T-helper 22 cell (primary cell): ENCODE measurements at places on chromosomes 7 and 10.

DNA sequence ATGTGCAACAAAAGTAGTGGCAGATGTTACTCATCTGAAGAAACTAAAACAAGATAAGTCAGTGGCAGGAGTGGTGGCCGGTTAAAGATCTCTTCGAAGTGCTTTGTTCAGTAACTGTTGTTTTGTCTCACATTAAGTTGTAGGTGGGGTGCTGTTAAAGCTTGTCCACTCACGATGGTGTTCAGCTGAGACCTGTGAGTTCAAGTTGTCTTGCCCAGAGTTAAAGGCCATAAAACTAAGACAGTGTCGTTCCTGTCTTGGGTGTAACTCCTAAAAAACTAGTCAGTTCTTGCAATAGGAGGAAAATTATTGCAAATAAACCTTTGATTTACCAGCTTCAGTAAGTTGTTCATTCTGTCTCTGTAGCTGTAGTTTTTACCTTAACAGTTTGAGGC, 857 bp upstream of the FOXP2 start:
- no peak for DNase-seq

GRCh38 chr10:120426306-120426705, 30.7 kb upstream of the PLPP4 start:
- no peak for DNase-seq

- DNase-seq, result no peak
These were observed 367.6 kb downstream of the HGF start for GRCh38 chr7:81402227-81402626.

DNA sequence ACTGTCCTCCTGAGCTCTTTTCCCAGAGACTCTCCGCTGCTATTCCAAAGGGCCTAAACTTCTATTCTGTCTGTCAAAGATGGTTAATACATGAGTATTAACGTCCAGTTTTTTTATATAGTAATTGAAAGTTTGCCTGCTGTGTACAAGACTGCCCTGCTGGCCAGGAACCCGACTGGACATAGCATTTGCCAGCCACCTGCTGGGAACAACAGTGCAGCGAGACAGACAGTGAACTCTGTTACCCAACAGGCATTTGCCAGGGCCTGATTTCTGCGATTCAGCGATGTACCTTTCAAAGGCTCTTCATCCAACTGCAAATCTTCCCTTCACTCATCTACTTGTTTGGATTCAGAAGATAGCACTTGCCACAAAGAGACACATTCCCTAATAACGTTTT, 128.8 kb upstream of the SEM1 start:
- no peak for DNase-seq

DNA sequence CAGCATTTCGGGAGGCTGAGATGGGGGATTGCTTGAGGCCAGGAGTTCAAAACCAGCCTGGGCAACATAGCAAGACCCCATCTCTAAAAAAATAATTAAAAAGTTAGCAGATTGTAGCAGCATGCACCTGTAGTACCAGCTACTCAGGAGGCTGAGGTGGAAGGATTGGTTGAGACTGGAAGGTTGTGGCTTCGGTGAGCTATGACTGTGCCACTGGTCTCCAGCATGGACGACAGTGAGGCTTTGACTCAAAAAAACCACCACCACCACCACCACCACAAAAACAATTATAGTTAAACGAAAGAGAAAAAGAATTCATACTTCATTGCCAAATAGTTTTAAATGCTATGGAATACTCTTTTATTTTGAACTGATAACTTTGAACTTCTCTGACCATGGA, 63.4 kb downstream of the VTI1A start:
- DNase-seq, result no peak
